Cardiac muscle cell (in vitro differentiated cells and primary cell): ENCODE measurements at places on chromosomes 5 and 9. TPM values are rescaled to one million over a fixed set of nuclear protein-coding genes. Genes with fewer than 3 reads are reported as not detected.

ANXA2R gene
- polyA plus RNA-seq: 0.43 and 0.46 TPM in 2 replicates

CCNO gene
- polyA plus RNA-seq: 0.12 and 0.72 TPM in 2 replicates

GRCh38 chr9:21616082-21616778, 134.1 kb upstream of the IFNE start:
- H3K4me3 ChIP-seq: no peak overlapping the region
- DNase-seq: peak; percentile 89
- H3K4me1 ChIP-seq: no peaks in the 10 kb centered on the region
- H3K27ac ChIP-seq: no peak overlapping the region
- no peaks in the 10 kb centered on the region for H3K27me3 ChIP-seq

FGF1 gene
- not detected in 2 replicates for polyA plus RNA-seq

DNA sequence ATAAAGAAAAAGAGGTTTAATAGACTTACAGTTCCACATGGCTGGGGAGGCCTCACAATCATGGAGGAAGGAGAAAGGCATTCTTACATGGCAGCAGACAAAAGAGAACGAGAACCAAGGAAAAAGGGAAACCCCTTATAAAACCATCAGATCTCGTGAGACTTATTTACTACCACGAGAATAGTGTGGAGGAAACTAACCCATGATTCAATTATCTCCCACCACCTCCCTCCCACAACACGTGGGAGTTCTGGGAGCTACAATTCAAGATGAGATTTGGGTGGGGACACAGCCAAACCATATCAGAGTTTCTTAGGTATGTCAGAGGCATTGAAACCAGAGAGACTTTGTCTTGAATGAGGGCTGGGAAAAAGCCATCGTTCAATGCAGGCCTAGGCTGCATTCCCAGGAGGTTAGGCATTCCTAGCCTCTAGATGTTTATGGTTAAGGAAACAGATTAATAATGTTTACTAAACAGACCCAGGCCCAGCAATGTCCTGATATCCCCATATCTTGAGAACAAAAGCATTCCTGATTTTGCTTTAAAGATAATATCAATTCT, 7.5 kb upstream of the PAIP1 start:
- H3K27me3 ChIP-seq: no peaks in the 10 kb centered on the region
- no peak overlapping the region for H3K4me3 ChIP-seq
- H3K36me3 ChIP-seq: no peaks in the 10 kb centered on the region
- H3K4me1 ChIP-seq: peaks cover 9% of the 10 kb centered on the region

DNA sequence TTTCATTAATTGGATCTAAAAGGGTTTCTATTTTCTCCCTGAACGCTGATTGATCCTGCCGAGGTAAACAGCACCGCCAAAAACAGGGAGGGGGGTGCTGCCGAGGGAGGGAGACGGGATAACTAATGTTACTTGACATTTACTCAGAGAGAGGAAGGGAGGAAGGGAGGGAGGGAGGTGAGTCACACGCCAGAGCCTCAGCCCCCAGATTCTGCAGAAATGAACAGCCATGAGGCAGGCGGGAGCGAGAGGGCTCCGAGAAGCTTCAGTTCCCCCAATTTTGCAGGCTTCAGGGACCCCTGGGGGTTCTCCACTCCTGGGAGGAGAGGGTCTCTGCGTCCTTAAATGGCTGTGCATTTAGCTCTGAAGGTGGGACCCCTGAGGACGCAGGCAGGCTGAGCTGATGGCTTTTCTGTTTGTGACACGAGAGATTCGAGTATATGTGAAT, 59.1 kb upstream of the IER5L start:
- no peak overlapping the region for H3K27ac ChIP-seq
- peak; percentile 73 for DNase-seq
- no peaks in the 10 kb centered on the region for H3K27me3 ChIP-seq
- H3K4me3 ChIP-seq: no peak overlapping the region
- peaks cover 5% of the 10 kb centered on the region for H3K4me1 ChIP-seq
